Trophoblast cell (in vitro differentiated cells and primary cell): ENCODE measurements at places on chromosomes 3 and 15.

- no peak for DNase-seq
Observed at GRCh38 chr15:78618064-78618463, 2.7 kb downstream of the CHRNA3 start.

DNA sequence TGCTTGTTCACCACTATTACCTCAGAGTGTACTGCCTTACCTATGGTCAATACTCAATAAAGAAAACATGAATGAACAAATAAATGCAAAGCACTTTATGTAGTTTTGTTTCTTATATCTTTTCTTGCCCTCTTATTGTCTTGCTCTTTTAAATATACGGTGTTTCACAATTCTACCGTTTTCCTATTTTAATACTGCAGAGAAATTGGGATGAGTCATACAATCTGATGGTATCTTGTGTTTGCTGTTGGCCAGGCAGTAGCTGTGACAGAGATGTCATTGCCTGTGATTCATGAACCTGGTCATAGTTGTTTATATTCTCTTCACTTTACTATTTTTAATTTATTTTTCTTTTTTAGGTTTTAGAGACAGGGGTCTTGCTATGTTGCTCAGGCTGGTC, 48.3 kb downstream of the SERP1 start:
- peak; percentile 70 for DNase-seq

- DNase-seq, result no peak
Observed at GRCh38 chr3:195548501-195548900, 5.4 kb upstream of the PPP1R2 start.

DNA sequence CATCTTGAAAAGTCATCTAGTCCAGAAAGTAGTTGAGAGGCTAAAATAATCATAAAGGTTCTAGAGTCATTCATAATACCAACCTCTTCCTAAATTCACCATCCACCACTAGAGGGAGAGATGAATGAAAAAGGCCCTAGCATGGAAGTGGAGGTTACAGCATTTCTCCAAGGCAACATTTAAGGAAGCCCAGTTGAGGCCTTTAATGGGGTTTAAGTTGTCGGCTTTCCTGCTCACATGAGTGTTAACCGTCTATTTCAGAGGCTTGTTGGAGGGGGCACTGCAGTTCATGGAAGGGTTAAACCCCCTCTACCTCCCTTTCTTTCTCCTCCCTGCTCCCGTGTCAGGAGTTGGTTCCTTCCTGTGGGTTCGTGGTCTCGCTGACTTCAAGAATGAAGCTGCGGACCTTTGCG, 3.8 kb upstream of the SLCO3A1 start:
- DNase-seq, result peak; percentile 67

DNA sequence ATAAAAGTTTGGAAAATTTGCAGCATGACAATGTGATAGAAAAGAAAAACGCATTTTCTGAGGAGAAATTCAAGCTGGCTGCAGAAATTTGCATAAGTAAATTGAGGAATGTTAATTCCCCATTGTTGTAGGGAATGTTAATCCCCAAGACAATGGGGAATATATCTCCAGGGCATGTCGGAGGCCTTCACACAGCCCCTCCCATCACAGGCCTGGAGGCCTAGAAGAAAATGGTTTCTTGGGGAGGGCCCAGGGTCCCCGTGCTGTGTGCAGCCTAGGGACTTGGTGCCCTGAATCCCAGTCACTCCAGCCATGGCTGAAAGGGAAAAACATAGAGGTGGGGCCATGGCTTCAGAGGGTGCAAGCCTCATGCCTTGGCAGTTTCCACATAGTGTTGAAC, 101.1 kb downstream of the BOC start:
- DNase-seq, result no peak

DNA sequence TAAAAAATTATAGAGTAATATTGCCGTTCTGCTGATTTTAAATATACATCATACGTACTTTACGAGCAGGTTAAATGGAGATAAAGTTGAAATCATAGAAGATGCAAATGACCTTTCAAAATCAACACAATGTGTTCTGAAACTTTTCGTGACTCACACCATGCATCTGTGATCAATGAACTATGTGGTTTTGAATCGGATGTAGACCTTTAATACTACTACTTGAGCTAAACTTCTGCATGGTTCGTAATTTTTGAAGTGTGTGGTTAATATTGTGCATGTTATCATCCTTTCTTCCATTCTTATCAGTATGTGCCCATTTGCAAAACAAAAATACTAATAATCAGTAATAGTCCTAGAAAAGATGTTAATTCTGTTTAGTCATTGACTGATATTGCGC, 58.9 kb downstream of the GASK1A start:
- no peak for DNase-seq

DNA sequence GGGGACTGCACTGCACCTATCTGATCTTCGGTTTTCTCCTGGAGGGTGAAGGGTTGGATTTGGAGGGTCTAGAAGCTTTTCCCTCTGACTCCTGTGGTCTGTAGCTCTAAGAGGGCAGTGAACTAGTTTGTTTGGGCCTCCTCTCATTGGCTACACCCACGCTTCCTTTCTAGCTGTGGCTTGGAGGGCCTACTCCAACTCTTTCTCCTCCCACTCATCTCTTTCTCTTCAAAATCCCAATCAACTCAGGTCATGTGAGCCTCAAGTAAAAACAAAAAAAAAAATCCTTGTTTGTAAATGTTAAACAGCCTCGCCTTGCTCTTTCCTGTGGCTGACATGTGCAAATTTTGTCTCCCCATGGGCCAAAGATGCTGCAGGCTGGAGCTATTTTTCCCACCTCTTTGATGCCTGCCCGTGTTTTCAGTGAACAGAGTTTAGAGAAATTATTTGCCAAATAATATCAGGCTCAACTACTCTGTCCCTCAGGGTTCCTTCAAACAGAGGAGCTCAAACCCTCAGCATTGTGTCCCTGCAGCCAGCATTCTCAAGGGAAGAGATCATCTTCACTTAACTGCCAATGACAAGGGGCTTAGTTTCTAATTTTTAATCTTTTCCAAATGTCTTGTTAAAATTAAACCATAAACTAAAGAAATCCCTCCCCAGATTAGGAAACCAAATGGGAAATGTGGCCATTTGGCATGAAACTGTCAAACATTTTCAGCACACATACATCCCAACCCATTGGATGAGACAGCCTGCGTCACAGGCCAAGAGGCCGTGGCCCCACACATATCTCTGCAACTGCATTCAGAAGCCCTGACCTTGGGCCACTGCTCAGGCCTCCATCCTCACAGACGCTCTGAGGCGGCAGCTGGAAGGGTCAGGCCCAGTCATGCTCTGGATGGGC, 114.8 kb upstream of the THBS1 start:
- DNase-seq, result no peak
